ENCODE measurements at places on chromosomes 4 and X.

GRCh38 chrX:39974270-39974669 lies 123.5 kb downstream of the BCOR start:
- no peak for DNase-seq

DNA sequence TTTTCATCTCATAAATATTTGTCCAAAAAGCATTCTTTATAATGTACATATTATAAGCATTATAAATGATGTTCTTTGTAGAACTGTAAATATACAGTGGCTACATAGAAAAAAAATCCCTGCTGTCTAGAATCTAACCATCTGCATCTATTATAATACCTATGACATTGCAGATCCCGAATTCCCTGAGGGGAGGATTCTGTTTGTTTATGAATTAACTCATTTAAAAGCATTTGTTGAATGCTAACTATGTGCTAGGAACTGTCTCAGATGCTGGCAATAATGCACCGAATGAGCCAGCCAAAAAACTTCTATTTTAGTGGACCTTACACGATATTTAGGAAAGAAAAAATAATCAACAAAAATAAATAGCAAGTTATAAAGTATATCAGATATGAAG lies 189.6 kb downstream of the PACRGL start:
- peak; percentile 8 for DNase-seq

GRCh38 chrX:120726294-120726693 lies 96.4 kb upstream of the C1GALT1C1 start:
- no peak for DNase-seq

DNA sequence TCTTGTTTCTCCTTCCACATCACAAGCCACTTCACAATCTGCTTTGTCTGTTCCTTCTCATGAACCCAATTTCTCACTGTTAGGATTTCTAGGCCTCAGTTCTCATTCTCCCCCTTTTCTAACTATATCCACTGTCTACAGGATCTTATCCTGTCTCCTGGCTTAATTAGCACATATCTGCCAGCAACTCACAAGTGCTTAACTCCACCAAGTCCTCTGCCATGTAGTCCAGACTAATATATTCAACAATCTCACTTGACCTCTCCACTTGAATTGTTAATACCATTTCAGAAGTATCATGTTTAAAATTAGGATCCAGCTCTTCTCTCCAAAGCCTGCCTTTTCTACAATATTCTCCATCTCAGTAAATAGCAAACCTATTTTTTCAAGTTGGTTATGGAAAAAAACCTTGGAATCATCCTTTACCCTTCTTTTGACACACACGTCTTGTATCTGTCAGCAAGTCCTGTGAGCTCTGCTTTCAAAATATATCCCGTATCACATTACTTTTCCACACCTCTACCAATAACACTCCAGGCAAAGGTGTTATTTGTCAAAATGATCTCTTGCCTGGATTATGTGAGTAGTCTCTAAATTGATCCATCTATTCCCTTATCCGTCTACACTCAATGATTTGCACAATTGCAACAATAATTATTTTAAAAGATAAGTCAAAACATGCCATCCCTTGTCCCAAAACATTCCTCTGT lies 127.2 kb upstream of the SLIT2 start:
- DNase-seq = no peak

DNA sequence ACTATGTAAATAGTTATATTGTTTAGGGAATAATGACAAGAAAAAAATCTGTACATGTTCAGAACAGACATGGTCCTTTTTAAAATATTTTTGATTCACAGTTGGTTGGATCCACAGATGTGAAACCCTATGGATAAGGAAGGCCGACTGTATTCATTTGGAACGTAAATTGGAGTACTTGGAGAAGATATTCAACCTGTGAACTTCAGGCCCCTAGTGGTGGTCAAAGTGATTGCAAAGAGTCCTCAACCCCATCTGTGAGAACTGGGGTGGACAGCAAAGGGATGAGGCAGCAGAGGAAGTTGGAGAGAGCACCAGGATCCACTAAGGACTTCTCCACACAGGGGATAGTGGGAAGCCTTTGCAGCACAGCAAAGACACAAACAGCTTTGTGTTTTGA lies 6.2 kb upstream of the CXCL13 start:
- DNase-seq = peak; percentile 46
